ENCODE measurements at places on chromosomes 5 and 9.

DNA sequence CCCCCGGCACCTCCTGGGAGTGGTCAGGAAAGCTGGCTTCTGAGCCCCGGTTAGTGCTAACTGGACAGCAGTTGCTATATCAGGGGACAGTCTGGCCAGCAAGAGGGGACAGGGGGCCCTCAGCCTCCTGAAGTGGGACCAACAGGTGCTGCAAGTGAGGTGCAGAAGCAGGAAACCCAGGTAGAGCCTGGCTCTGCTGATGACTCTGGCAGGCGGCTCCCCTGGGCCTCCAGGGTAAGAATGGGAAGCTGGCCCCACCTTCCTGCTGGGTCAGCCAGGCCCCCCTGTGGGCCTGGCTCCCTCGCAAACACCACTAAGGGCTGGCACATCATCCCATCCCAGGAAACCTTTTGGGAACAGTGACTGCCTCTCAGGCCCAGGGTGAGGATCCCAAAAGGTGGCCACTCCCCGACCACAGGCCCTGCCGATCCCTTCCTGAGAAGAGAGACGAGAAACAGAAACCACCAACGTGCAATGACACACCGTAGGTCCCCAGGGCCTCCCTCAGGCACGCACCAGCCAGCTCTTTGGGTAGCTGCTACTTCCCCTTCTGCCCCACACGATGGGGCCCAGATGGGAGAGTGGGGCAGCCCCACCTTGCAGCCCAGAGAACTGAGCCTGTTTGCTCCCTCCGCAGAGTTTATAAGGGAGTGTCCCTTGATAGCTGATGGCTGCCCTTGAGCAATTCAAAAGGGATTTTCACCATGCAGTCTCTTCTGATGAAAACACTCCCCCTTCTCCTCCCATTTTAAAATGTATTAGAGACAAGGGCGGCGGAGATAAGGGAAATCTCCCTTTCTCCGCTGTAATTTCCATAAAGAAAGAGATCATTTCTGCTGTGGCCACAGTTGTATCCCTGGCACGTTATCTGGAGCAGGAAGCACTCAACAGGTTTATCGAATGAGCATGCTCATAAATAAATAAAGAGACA, 76.8 kb downstream of the STK10 start:
- no peak for DNase-seq

GRCh38 chr9:18020121-18020745, 441.4 kb downstream of the SH3GL2 start:
- DNase-seq: no peak

DNA sequence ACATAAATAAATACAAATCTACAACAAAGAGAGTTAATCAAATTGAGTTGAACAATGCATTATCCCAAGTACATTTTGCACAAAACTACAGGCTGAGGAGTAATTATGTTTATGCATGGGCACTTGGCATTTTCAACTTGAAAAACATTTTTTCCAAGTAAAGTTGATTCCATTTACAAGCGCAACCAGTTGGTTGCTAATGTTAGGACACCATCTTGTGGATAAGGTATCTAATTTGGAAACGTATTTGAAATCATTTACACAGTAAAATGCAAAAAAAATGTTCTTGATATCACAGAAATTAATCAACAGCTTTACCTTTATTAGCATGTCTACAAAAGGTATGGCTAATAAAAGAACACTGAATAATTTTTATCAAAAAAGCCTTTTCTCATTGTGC, 18.8 kb downstream of the FTMT start:
- DNase-seq: peak; percentile 0

- DNase-seq: peak; percentile 20
These were observed 108.2 kb downstream of the UBE2R2 start for GRCh38 chr9:33924978-33925797.

All from fibroblast of skin of left quadriceps (primary cell).